ENCODE measurements at places on chromosomes 16 and 17.

- H3K27ac ChIP-seq, result no peak overlapping the region
- peaks cover 7% of the 10 kb centered on the region for H3K27me3 ChIP-seq
- DNase-seq, result no peak
Observed at GRCh38 chr16:55035029-55035428, 104.4 kb downstream of the IRX5 start.

- H3K36me3 ChIP-seq, result no peaks in the 10 kb centered on the region
- no peak overlapping the region for H3K4me3 ChIP-seq
Observed at GRCh38 chr17:58564243-58564642, 49.8 kb upstream of the MTMR4 start.

DNA sequence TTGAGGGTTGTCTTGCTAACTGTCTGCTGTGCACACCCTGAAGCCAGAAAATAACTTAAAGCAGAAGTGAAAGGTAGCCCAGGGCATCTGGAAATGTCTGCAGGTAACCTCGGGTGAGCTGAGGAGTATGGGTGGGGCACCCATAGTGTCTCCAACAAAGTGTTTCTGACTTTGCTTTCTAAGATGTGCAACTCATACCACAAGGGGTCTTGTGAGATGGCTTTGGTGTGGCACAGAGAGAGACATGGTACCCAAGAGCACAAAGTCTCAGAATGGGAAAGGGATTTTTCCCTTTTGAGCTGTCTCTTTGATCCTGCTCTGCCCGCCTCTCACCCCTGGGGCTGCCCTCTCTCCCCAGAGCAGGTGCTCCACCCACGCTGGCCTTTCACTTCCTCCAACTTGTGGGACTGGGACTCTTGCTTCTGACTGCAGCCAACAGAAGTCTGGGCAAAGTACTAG lies 6.9 kb downstream of the CHD9 start:
- H3K27me3 ChIP-seq, result no peaks in the 10 kb centered on the region
- peak overlapping the region; percentile 60 for H3K4me3 ChIP-seq
- H3K4me1 ChIP-seq, result peaks cover 40% of the 10 kb centered on the region
- DNase-seq, result peak; percentile 93

DNA sequence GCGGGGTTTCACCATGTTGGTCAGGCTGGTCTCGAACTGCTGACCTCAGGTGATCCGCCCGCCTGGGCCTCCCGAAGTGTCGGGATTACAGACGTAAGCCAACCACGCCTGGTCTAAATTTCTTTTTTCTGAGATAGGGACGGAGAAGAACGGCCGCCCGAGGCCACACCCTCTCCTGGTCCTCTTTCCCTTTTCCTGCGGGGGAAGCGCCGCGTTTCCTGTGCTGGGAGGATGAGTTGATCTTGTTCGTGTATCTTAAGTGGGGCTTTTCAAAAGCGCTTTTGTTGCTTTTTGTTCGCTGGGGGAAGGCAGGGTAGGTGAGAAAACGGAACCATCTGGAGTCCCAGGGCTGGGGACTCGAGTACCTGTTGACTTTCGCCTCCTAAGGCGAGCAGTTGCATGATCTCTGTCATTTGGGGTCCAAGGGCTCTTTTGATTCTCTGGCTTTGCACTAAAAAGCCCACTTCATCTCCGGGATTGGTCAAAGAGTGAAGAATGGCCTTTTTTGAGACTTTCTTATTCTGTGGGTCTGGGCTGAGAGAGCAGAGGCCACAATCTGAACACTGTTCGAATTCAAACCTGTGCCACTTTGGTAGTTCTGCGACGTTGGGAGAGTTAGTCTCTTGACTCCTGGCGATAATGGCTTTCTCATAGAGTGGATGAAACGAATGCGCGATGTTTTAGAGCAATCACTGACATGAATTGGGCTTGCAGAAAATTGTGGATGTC lies 1.3 kb downstream of the FUS start:
- DNase-seq, result no peak

DNA sequence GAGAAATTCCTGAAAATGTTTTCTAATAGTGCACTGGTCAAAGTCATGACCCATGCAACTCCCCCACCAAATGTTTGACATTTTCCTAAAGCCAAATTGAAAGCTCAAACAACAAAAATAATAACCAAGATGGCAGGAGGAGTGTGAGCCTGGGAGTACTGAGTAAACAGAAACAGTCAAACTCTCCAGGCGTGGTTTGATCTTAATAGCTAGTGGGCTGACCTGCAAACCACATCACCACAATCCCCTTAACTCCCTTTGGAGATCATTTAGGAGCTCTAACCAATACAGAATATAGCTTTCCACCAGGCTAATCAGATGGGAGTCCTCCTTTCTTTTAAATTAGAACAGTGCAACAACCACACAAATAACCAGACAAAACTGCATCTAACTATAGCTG lies 19.2 kb upstream of the MEIOC start:
- DNase-seq, result no peak
- H3K27ac ChIP-seq, result no peak overlapping the region
- no peaks in the 10 kb centered on the region for H3K36me3 ChIP-seq

DNA sequence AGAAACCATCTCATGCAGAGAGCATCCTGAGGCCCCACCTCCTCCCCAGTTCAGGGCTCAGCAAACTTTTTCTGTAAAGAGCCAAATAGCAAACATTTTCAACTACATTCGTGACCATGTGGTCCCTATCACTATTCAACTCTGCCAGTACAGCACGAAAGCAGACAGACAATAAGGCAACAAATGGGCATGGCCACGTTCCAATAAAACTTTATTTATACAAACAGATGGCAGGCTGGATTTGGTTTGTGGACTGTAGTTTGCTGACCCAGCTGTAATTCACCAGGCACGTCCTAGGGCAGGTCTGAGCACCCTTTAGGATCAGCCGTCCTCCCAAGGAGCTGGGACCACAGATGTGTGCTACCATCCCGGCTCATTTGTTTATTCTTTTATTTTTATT lies 27.1 kb upstream of the GPRC5C start:
- H3K36me3 ChIP-seq, result peaks cover under 1% of the 10 kb centered on the region
- H3K4me3 ChIP-seq, result no peak overlapping the region
- peaks cover 13% of the 10 kb centered on the region for H3K27me3 ChIP-seq
- H3K4me1 ChIP-seq, result peaks cover 4% of the 10 kb centered on the region

- H3K4me1 ChIP-seq, result no peaks in the 10 kb centered on the region
- no peaks in the 10 kb centered on the region for H3K27me3 ChIP-seq
Observed at GRCh38 chr17:52831536-52831935, 673.0 kb upstream of the CA10 start.

DNA sequence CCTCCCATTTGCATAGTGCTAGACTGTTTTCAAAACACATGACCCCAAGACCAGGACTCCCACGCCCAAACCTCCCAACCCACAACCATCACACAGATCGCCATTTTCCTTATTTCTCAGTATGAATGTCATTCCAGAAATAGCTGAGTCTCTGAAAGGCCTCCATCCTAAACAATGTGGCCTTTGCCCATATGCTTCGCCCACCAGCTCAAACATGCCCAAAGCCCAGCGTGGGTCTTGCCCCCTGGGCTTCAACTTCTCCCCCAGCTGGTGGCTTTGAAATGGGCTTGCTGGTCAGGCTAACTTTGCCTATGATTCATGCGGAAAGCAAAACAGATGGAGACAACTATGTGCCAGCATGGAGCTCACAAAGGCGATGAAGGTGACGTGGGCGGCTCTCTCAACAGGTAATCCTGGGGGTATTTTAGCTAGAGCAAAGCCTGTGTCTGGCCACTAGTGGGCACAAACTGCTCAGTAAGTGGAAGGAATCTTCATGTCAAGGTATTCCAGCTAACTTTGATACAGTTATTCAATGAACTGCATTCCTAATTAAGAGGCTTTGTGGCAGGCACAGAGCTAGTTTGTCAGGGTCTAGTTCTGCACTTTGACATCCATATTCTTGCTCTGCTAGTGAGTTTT lies 17.1 kb downstream of the PMP22 start:
- DNase-seq, result no peak
- H3K36me3 ChIP-seq, result no peaks in the 10 kb centered on the region
- H3K4me3 ChIP-seq, result no peak overlapping the region
- H3K27me3 ChIP-seq, result peaks cover 4% of the 10 kb centered on the region
- H3K27ac ChIP-seq, result no peak overlapping the region
- H3K4me1 ChIP-seq, result peaks cover 2% of the 10 kb centered on the region

DNA sequence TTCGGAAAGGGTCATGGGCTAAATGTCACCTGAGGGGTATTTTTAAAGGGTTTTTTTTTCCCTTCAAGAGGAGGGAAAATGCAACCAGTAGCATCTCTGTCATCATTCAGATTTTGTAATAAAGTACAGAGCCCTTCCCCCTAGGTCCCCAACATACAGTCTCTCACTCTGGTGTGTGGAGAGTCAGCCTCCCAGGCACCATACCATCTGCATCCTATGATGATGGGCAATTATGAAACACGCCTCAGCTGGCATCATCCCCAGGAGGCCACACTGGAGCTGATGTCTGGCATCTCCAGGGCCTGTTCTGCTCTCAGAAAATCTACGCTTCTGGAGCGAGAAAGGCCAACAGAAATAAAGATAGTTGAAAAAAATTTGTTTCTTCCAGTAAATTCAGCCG lies 32.0 kb downstream of the TBX4 start:
- no peak for DNase-seq
- no peak overlapping the region for H3K4me3 ChIP-seq
- no peaks in the 10 kb centered on the region for H3K4me1 ChIP-seq
- H3K27ac ChIP-seq, result peak overlapping the region; percentile 21

DNA sequence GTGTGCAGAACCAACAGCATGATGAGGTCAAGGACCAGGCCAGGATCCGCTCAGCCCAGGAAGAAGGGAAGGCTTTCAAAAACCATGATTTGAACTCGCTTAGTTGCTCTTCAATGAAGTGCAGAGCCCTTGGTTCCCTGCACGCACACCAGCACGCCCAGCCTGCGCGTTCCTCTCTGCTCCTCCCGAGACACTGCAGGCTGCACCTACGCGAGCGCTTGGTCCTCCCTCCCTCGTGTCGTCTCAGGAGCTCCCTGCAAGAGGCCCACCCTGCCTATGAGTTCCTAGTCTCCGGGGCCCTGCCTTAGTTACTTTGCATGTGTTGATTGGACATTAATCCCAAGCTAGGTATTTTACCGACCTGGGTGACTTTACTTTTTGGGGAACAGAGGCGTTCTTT lies 132.9 kb upstream of the TNRC6C start:
- no peaks in the 10 kb centered on the region for H3K36me3 ChIP-seq
- DNase-seq, result no peak
- H3K27me3 ChIP-seq, result peaks cover 31% of the 10 kb centered on the region

DNA sequence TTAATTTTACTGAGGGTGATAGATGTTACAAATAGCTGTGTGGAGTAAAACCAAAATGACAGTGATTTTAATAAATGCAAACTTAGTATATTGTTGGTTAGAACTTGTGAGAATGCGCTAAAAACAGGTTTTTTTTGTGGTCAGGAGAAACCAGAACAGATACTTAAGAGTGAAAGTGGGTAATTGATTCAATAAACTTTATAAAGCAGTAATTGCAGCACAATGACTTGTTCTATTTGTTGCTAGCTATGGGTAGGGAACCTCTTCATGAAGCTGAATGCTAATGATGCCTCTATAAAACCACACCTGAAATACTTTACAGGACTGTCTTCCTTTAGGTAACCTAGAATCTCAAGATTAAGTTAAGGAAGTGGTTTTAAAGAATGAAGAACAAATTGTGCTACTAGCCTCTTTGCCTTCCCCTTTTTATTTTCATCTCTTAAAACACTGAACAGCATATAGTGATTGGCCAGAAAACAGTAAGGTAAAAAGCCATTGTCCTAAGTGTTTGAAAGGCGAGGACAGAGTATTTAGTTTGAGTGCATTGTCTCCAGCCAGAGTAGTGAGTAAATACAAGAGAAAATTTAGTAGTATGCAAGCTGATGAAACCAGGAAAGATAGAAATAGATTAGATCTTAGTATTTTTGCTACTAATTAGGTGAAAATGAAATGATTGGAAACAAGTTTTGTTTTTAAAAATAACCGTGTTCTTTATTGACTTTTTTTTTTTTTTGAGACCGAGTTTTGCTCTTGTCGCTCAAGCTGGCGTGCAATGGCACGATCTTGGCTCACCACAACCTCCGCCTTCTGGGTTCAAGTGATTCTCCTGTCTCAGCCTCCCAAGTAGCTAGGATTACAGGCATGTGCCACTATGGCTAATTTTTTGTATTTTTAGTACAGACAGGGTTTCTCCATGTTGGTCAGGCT lies 6.0 kb downstream of the GGNBP2 start:
- no peak for DNase-seq
- H3K36me3 ChIP-seq, result peaks cover 19% of the 10 kb centered on the region
- peak overlapping the region; percentile 57 for H3K4me3 ChIP-seq
- no peaks in the 10 kb centered on the region for H3K27me3 ChIP-seq

DNA sequence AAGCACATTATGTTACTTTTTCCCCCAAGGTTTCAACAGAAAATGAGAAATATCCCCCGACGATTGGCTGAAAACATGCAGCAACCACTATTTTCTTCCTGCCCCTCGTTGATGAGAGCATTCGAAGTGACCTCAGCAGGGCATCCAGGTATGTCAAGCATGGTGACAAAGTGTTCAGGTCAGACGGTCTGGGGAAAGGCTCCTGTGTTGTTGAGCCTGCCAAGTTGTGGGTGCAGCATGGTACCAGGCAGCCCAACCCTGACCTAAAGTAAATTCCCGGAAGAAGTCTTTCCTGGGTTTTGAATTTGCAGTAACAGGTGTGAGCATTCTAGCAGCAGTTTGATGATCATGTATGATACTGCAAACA lies 51.7 kb upstream of the SEC14L1 start:
- no peak for DNase-seq
- H3K27ac ChIP-seq, result peak overlapping the region; percentile 98
- peaks cover 46% of the 10 kb centered on the region for H3K4me1 ChIP-seq
- peaks cover 12% of the 10 kb centered on the region for H3K27me3 ChIP-seq
- H3K4me3 ChIP-seq, result peak overlapping the region; percentile 83

DNA sequence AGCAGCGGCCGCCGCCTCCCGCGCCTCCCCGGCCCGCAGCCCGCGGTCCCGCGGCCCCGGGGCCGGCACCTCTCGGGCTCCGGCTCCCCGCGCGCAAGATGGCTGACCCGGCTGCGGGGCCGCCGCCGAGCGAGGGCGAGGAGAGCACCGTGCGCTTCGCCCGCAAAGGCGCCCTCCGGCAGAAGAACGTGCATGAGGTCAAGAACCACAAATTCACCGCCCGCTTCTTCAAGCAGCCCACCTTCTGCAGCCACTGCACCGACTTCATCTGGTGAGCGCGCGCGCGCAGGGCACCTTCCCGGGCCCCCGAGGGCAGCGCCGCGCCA lies 258 bp downstream of the PRKCB start:
- H3K4me3 ChIP-seq, result peak overlapping the region; percentile 96
- DNase-seq, result no peak
- H3K27me3 ChIP-seq, result no peaks in the 10 kb centered on the region
- peaks cover 44% of the 10 kb centered on the region for H3K4me1 ChIP-seq
- H3K27ac ChIP-seq, result no peak overlapping the region

GRCh38 chr17:47317119-47317518 lies 6.6 kb upstream of the EFCAB13 start:
- H3K4me3 ChIP-seq, result no peak overlapping the region
- peaks cover 3% of the 10 kb centered on the region for H3K4me1 ChIP-seq
- H3K27me3 ChIP-seq, result no peaks in the 10 kb centered on the region
- DNase-seq, result no peak

GRCh38 chr16:17921357-17921978 lies 415.1 kb downstream of the NPIPA8 start:
- H3K27me3 ChIP-seq, result peaks cover 8% of the 10 kb centered on the region
- H3K4me1 ChIP-seq, result no peaks in the 10 kb centered on the region
- H3K27ac ChIP-seq, result no peak overlapping the region
- no peak overlapping the region for H3K4me3 ChIP-seq
- no peaks in the 10 kb centered on the region for H3K36me3 ChIP-seq

GRCh38 chr16:68131813-68132706 lies 46.9 kb downstream of the NFATC3 start:
- no peak overlapping the region for H3K4me3 ChIP-seq
- H3K27me3 ChIP-seq, result no peaks in the 10 kb centered on the region

Data from stimulated activated naive B cell treated with anti-CD40 and anti-IgM and Interleukin-4, amounts not matched to agents 10 μg/mL and 1 μg/mL and 100 μg/mL, for 72 hours (primary cell).